ENCODE measurements at places on chromosomes 5 and 9.

GRCh38 chr9:7358876-7359275, 440.7 kb downstream of the DMAC1 start:
- DNase-seq, result no peak

- DNase-seq, result peak; percentile 10
Observed at GRCh38 chr5:33441241-33442177, 744 bp downstream of the TARS1 start.

- no peak for DNase-seq
Observed at GRCh38 chr9:592225-592624, 249.3 kb upstream of the DMRT1 start.

DNA sequence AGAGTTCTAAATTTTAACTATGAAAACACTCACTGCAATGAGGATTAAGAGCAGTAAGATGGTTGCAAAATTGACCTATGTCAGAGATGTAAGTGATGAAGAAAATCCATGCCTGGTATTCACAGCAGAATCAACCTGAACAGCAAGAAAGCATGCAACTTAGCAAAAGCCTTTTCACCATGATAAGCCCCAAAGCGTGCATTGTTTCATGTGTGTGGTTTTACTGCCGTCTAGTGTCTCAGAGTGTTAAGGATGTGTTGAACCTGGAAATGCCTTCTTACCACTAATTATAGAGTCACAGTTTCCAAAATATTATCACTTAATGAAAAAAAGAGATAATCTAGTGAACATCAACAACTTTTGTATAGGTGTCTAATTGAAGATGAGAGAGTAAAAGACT, 415.2 kb upstream of the TRPC7 start:
- no peak for DNase-seq

GRCh38 chr5:158995694-158996173, 104.0 kb downstream of the EBF1 start:
- DNase-seq, result no peak

DNA sequence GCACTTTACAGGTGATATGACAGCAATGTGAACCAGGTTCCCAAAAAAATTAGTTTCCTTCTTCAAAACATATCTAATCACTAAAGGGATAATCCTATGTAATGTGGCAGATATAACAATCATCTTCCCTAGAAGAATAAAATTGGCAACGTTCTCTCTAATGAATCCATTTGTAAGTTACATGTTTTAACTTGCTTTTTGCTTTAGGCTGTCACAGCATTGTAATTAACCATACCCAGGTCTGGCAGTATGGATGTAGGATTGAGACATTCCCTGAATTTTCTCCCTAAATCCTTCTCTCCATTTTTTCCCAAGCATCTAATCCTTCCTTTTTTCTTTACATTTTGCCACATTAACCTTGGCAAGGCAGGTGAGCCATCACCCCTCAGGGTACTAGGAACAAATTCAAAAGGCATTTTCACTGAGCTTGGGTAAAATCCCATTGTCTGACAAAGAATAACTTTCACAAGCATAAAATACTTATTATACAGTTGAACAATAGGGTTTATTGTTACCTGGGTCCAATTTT, 548.3 kb downstream of the SEMA5A start:
- no peak for DNase-seq

DNA sequence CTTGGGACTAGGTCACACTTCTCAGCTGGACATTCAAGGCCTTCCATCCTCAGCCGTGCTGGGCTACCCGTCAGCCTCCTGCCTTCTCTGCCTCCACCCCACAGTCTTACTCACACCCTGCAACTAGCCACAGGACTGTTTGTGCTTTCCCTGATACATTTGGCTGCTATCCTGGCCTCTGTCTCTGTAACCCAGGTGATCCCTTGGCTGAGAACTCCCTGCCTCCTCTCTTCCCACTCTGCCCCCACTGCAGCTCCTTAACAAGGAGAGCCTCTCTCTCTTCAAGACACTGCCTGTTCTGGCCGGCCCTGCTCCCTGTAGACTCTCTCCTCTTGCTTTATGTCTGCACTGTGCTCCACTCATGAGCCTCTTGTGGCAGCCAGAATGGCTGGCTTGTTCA, 120.6 kb downstream of the MSX2 start:
- no peak for DNase-seq

DNA sequence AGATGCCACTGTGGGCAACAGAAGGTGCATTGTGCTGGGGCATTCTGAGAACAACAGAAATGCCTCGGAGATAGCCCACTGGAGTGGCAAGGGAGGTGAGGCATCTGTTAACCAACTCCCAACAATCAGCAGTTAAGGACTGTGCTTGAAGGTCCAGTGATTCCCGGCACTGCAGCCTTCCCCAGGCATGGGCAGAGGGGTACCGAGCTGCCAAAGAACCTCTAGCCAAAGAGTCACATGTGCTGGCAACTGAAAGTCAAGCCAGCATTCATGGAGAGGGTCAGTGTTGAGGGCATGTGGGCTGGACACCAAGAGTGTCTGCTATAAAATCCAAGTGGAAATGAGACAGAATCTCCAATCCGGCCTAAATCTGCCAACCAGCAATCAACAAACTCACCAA, 149.6 kb downstream of the ASTN2 start:
- DNase-seq, result no peak

DNA sequence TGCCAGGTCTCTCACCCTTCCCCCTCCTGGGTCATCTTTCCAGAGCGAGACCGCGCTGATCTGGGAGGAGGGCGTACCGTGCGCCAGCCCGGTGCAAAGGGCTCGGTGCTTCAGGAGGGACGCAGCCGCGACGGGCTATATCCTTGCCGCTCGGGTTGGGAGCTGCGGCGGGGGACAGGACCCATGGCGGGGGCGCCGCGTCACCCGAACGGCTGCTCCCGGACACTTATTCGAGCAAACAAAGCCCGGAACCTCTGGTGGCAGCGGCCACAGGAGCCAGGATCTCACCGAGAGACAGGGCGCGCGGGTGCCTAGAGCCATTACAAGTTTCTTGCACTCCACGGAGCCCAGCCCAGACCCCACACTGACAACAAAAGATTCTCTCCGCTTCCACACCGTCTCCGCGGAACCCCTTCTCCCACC, 1.3 kb downstream of the SEMA6A start:
- no peak for DNase-seq

DNA sequence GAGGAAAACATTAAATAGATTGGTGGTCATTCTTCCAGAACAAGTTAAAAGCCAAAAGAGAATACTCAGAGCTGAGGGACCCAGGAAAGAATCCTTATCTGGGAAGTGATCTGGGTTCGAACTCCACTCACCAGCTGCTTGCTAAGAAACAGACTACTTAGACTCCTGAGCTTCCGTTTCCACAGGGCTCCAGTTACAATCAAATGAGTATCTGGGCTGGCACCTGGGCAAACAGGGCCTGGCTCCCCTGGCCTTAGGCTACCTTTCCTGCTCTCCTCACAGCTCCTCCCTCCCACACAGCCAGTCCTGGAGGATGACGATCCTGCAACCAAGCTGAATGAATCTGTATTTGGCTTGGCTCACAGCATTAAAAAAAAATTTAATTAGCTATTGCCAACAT, 2.5 kb downstream of the MAPK9 start:
- DNase-seq, result no peak

GRCh38 chr9:95078511-95078910, 239.0 kb downstream of the FANCC start:
- DNase-seq, result no peak

DNA sequence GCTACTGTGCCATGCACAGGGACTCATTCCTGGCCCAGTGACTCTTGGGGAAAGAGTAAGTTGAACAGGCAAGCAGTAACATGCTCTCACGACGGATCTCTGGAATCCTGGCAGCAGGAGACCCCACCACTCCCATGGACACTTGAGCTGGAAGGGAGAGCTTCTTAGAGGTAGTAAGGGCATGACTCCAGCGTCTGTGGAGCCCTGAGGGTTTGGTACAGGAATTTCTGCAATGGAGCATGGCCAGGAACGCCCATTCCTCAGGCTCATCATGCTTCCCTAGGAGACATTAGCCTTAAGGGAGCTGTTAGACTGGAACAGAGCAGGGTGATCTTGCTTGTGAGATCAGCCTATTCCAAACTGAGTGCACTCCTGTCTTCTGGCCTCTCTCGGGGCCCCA, 212.9 kb downstream of the MAT2B start:
- no peak for DNase-seq

DNA sequence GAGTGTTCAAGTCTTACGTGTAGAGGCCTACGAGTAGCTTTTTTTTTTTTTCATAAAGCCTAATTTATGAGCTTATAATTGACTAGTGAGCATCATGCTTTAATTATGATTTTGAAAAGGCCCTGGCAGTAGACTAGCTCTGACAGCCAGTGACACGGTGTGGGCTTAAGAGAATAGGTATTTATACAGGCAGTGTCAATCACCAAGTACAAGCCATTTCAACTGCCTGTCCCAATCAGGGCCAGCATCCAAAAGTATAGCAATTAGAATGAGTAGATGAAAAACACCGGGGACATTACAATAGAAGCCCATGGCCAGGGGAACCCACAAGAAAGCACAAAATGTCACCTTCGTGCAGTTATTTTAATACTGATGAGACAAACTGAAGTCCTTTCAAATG, 552.8 kb downstream of the CAAP1 start:
- no peak for DNase-seq

DNA sequence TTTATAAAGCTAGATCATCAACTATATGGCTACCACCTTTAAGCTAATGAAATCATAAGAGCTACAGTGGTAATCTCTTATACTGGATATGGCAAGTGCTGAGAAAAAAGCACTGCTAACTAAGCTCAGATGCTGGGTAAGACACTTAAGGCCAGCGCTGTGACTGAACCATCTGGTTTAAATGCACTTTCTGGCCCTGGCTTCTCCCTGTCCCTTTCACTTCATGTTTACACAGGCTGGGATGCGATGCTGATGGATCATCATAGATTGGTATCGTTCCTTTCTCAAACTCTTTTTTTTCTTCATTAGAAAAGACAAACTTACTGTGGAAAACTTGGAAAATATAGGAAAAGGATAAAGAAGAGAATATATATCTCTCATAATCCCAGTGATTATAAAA, 52.3 kb downstream of the KIF24 start:
- no peak for DNase-seq

GRCh38 chr9:135671591-135672041, 8.5 kb downstream of the LCN9 start:
- DNase-seq, result no peak

GRCh38 chr5:80248378-80248777, 7.5 kb downstream of the SERINC5 start:
- no peak for DNase-seq

GRCh38 chr5:159515197-159515596, 184.9 kb upstream of the IL12B start:
- no peak for DNase-seq

- DNase-seq, result peak; percentile 46
Observed at GRCh38 chr9:35749515-35750255, 598 bp downstream of the RGP1 start.

DNA sequence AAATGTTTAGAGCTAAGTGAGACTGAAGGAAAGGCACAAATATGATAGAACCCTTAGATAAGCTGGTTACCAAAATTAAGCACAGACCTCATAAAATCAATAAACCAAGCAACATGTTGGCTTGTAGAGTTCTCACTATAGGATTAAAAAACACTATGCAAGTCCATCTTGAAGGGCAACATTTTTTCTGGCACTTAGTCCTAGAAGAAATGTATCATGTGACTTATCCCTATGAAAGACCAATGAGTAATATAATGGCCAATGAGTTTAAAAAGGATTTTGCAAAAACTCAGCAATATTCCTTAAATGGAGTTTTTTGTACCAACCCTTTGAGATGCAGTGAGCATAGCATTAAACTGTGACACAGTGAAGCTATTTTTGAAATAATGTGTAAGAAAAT, 216.3 kb upstream of the ADRA1B start:
- DNase-seq, result no peak

DNA sequence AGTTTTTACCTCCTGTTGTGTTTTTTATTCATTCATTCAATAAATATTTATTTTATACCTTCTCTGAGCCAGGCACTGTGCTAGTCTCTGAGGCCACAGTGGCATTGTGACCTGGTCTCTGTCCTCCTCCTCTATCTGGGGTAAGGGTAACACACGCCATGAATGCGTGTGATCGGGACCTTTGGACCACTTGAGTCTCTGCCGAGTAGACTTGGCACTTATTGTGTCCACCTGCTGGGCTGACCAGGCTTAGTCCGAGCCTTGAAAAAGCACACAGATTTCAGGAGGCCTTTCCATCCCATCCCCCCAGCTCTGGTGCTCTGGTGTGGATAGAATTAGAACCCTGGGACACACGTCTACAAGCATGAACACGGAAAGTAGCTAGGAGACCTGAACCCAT, 58.7 kb downstream of the ERGIC1 start:
- no peak for DNase-seq

DNA sequence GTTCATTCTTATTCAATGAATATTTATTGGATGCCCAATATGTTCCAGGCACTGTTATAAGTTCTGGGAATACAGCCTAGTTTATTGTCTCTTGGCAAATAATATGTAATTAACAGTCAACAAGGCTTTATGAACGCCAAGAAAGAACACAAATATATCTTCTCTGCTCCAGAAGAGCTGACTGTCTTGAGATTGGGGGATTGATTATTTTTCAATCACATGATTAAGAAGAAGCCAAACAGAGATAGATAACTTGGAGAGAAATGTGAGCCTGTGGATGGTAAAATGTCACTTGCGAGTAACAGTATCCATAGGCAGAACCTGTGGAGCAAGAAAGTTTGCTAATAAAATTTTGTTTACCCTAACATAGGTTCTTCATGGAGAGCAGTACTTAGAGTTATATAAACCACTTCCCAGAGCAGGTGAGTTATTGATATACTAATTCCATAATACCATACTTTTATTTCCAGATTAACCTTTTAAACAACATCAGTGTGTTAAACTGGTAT, 49.4 kb downstream of the HSD17B4 start:
- DNase-seq, result no peak

GRCh38 chr5:113122053-113122452, 145.5 kb downstream of the DCP2 start:
- no peak for DNase-seq

- DNase-seq, result no peak
Observed at GRCh38 chr9:133058550-133059320, 3.0 kb upstream of the CEL start.

- DNase-seq, result no peak
Observed at GRCh38 chr9:120735415-120736126, 21.3 kb upstream of the MEGF9 start.

- peak; percentile 44 for DNase-seq
Observed at GRCh38 chr9:37302277-37302676, 120.2 kb upstream of the GRHPR start.

GRCh38 chr9:129745200-129745599, 7.6 kb downstream of the PTGES start:
- DNase-seq, result no peak

- no peak for DNase-seq
Observed at GRCh38 chr9:128051932-128052709, 15.0 kb downstream of the NAIF1 start.

DNA sequence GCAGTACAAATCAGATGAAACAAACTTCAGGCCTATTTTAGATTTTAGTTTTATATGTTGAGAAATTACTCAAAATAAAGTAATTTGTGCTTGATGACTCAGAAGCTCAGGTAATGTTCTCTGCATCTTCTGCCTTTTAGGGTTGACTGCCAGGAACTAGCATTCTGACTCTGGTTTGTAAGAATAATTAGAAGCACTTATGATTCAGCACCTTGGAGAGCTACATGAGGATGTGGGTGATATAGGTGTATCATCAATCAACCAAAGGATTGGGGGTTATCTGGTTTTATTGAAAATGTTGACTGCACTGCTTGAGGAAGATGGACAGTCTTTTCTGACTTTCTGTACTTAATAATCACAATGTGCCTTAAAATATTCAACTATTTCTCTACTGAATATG, 118.7 kb upstream of the SGCD start:
- no peak for DNase-seq
